ENCODE measurements at places on chromosomes 12 and 14.

- DNase-seq: peak; percentile 36
Observed at GRCh38 chr12:103012884-103013283, 55.4 kb downstream of the ASCL1 start.

DNA sequence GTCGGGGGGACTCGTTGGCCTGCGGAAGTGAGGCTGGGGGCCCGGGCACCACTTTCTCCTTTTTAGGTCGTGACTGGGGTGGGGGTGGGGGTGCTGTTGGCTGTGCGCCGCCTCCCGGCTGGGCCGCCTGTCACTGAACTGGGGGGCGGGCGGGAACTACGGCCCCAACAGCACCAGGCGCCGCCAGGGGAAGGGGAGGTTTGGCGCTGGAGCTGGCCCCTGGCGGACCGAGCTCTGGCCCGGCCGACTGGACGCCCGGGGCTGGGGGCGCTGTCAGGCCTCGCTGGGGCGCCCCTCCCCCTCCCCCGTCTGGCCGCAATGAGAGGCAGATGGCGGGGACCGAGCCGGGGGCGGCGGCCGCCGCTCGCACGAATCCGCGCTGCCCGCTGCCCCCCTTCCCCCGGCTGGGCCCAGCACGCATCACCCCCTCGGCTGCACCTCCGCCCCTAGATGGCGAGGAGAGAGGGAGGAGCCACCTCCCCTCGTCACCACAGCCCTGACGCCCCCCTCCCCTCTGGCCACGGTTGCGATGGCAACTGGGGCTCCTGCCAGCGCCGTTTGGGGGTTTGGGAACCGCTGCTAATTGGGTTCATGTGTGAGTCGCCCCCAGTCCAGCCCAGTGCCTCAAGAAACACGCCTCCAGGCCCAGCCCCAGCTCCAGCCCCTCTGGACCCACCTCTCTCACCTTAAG, 723 bp downstream of the NFATC4 start:
- no peak for DNase-seq

DNA sequence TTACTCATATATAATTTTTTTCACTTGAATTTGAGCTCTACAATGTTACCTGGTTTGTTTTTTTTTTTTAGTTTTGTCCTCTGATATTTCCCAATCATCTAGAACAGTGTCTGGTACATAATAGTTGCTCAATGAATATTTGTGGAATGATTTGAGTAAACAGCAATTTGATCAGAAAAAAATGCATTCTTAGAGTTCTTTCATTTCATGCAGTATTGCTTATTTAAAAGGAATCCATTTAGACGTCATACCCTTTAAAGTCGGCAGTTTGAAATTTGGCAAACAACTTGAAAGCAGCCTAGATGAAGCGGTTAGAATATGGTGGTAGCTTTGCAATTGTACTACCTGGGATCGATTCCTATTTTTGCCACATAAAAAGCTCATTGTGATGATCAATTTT, 140.0 kb downstream of the PDE3A start:
- no peak for DNase-seq

GRCh38 chr14:67666750-67667449, 7.5 kb downstream of the VTI1B start:
- peak; percentile 5 for DNase-seq

DNA sequence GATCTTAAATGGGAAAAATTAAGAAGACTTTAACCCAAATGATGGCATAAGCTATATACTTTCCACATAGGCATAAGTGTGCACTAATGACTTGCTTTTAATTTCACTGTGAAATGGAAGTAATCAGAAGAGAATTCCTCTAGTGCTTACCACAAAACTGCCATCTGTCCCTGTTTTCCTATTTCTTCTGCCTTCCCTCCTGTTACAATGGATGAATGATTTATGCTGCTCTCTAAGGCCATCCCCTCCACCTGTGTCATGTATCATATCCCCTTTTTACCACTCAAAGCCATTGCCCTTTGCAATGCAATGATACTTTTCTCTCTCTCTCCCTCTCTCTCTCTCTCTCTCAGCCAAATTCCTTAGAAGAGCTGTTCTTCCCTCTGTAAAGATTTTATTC, 109.1 kb downstream of the C12orf50 start:
- DNase-seq: no peak

DNA sequence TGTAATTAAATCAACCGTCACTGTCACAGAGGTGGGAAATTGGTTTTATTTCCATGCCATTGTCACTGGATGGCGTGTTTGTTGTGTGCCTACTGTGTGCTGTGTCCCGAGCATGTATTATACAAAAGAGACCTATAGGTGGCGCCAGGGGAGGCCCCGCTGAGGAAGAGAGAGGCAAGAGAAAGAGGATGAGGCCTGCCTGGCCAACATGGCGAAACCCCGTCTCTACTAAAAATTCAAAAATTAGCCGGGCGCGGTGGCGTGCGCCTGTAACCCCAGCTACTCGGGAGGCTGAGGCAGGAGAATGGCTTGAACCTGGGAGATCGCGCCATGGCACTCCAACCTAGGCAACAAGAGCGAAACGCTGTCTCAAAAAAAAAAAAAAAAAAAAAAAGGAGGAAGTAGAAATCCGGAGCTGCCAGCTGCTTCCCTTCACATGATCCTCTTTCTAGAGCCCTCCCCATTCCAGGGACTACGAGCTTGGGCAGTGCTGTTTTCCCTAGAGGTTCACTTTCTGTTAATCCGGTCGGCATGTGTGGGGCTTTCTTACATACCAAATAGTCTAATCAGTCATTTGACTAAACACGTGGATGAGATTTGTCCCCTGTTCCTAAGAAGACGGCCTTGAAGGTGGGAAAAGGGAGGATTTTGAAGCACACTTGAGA, 6.4 kb upstream of the CCDC175 start:
- DNase-seq: no peak

- DNase-seq: peak; percentile 37
Observed at GRCh38 chr14:79278798-79279644, 932.3 kb downstream of the DIO2 start.

GRCh38 chr14:102043251-102044025, 43.4 kb downstream of the HSP90AA1 start:
- DNase-seq: no peak

- peak; percentile 5 for DNase-seq
Observed at GRCh38 chr14:59343585-59343984, 121.6 kb downstream of the GPR135 start.

- DNase-seq: no peak
Observed at GRCh38 chr14:88613552-88614010, 50.7 kb downstream of the ZC3H14 start.

- DNase-seq: no peak
Observed at GRCh38 chr12:76277480-76277879, 70.7 kb downstream of the BBS10 start.

GRCh38 chr14:99597911-99598600, 6.0 kb downstream of the CCDC85C start:
- no peak for DNase-seq

GRCh38 chr14:82562881-82563280, 1029.2 kb upstream of the SEL1L start:
- no peak for DNase-seq

GRCh38 chr14:99729991-99730875, 46.1 kb downstream of the CYP46A1 start:
- DNase-seq: no peak

DNA sequence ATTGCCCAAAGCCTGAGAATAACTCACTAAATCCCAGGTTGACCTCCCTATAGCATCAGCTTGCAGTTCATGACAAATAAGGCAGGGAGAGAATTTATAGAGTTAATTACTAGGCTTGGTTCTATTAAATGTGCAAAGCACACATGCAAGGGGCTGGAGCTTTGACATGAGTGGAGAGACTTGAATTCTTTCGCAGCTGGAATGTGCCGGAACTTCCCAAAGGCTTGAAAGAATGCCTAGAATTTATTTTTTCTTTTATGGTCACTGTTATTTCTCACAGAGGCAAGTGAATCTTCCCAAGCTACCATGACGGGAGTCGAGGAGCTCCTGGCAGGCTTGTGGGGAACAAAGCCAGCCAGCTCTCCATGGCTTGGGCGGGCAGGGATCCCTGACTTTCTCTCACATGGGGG, 95.5 kb upstream of the USP44 start:
- DNase-seq: no peak

DNA sequence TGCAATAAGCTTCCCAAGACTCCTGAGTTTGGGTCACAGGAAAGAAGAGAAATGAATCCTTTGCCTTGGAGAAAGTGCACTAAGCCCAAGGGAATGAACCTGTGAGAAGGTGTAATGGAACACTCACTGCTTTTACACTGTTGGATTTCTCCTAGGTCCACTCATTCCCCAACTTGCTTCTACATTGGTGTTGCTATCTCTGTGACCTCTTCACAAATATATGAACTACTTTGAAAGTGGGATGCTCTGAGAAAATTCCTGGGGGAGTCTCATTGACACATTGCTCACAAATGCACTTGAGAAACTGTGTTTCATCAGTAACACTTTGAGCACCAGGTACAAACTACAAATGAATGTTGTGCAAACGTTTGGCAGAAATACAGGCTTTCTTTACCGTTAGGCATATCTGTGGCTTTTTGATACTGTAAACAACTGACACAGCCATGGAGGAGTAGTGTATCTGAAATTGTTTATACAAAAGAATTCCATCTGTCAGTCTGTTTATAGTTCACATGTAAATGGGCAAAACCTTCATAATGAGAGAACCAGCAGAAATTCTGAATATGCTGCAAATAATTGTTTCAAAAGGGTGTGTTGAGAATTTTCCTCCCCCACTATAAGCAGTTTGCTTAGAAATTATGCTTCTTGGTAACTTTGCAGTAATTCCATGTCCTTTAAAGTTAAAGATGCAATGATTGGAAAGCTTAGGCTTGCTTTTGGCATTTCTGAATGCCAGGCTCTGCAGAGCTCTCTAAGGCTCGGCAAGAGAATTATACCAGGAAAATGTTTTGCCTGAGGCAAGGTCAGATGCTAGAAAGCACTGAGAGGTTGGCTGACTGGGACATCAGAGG, 348.5 kb upstream of the DDHD1 start:
- DNase-seq: no peak

GRCh38 chr12:30314506-30315100, 381.1 kb downstream of the IPO8 start:
- DNase-seq: no peak

- no peak for DNase-seq
Observed at GRCh38 chr14:46717211-46717610, 65.6 kb upstream of the RPL10L start.

- no peak for DNase-seq
Observed at GRCh38 chr12:67068761-67069450, 200.3 kb upstream of the CAND1 start.

- no peak for DNase-seq
Observed at GRCh38 chr14:95260537-95261361, 59.0 kb downstream of the CLMN start.

DNA sequence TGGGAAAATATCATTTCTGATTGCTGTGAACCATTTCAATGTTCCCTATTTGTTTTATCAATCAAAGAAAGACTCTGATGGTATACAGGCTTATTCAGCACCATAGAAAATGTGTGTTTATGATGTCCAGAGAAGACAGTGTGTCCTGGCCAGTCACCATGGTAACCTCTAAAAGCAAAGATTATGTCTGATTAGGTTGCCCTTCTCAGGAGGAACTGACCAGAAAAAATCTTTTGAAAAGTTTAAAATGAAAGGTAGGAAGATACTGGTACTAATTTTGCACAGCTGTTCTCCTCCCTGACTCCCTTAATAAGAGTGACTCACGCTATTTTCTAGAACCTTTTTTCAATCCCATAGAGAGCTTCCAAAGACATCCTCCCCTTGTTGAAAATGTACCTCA, 391.8 kb upstream of the DCN start:
- no peak for DNase-seq

DNA sequence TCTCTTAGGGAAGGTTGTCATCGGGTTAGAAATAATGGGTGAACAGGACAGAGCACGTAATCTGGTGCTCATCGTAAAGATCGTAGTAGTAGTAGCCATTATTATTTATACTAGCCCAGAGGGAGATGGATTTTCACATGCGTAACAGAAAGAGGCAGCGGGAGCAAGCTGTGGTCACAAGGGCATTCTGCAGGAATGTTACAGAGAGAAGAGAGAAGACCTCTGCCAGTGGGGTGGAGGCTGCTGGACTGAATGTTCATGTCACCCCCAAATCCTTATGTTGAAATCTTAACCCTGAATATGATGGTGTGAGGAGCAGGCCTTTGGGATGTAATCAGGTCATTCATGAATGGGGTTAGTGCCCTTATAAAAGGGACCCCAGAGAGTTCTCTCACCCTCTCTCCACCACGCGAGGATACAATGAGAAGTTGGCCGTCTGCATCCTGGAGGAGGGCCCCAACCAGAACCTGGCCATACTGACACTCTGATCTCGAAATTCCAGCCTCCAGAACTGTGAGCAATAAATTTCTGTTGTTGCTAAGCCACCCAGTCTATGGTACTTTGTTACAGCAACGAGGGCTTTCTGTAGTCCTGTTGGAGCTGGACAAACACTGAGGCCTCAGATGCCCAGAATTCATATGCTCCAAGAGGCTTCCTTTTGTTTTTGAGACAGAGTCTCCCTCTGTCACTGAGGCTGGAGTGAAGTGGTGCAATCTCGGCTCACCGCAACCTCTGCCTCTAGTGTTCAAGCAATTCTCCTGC, 131.2 kb upstream of the MED13L start:
- DNase-seq: no peak

- DNase-seq: no peak
Observed at GRCh38 chr12:89166121-89166520, 186.2 kb downstream of the DUSP6 start.

DNA sequence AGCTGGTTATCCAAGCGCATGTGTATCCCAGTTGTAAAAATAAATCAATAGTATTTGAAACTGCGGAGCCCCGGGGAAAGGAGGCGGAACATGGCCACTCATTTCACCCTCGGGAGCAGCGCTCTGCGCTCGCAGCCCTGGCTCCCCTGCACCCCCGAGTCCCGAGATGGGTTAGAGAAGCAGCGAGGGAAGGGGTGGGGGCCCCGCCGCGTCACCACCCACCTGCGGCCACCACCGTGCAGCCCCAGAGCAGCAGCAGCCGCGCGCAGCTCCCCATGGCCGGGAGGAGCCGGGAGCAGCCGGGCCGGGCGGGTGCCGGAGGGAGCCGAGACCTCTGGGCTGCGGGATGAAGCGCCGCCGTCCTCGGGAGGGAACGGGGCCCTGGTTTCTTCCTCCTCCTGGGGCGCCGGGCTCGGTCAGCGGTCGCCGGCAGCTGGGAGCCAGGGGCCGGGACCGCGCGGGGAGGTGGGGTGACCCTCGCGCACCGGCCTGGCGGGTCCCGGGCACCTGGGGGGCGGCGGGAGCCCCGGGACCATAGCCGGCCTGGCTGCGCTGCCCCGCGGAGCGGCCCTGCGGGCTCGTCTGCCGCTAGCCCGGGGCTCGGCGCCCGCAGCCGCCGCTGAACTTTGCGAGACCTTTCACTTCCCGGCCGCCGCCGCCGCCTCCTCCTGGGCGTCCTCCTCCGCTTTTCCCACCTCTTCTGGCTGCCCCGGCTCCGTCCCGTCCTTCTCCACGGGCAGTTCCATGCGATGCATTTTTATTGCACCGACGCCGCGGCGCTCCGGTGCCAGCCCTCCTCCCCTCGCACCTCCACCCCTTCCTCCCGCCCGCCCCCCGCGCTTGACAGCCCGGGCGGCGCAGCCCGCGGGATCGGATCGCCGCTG, at the start of gene NTN4:
Gene NTN4 (minus strand): TSS at position 732 of the 884 bp plus-strand sequence. CDS start 455 bp downstream, at position 277.
- DNase-seq: no peak

- no peak for DNase-seq
Observed at GRCh38 chr12:28946361-28946760, 202.7 kb upstream of the FAR2 start.

- no peak for DNase-seq
Observed at GRCh38 chr14:88750945-88751344, 41.8 kb downstream of the EML5 start.
